ENCODE measurements at places on chromosomes 6 and 20.

DNA sequence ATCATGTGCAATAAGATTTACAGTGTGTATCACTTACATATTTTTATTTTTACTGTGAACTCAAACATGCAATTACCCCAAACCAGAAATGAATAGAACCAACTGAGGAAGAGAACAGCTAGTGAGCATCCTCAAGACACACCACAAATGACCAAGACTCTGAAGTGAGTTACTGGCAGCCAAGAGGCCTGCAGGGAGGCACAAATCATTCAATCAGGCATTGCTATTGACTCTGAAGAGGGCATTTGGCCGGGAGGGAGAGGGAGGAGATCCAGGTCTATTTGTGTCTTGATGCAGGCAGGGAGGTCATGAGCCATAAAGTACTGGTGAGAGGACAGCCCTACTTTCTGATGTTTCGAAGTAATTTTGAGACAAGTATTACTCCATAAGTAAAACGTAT is 257.7 kb downstream of the BCKDHB start:
- no peak for DNase-seq

DNA sequence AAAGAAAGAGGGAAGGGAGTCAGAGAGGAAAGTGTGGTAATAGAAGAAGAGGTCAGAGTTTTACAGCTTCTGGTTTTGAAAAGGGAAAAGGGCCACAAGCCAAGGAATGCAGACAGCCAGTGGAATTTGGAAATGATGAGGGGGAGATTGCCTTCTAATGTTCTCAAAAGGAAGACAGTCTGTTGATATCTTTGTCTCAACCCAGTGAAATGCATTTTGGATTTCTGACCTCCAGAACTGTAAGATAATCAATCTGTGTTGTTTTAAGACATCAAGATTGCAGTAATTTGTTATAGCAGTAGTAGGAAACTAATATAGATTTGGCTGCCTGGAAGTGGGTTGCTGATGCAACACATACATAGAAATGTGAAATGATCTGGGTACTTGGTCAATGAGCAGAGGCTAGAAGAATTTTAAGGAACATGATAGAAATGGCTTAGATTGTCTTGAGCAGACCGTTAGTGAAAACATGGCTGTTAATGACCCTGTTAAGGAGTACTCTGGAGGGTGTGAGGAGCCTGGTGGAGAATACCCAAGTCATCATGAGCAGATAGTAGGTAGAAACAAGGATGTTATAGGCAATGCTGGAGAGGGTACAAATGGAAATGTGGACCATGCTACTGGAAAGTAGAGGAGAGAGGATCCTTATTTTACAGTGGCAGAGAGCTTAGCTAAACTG is 255.8 kb upstream of the RAB32 start:
- no peak for DNase-seq

DNA sequence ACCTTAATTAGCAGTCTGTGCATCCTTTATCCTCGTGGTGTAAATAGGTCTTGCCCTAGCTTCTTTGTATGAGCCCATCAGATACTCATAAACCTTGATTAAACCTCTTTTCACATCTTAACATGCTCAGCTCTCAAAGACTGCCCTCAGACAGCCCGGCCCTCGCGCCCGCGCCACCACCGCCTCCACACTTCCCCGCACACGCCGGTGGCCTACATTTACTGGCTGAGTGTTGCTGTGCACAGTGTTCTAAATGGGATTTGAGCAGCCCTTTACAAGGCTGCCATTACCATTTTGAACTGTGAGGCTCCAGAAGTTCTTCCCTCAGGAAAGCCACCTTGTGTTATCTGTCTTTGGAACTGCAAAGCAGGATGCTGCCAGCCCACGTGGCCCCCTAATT is 63.0 kb upstream of the INSM1 start:
- DNase-seq, result no peak

GRCh38 chr6:35477028-35477427 is 8.8 kb downstream of the RPL10A start:
- DNase-seq, result no peak

DNA sequence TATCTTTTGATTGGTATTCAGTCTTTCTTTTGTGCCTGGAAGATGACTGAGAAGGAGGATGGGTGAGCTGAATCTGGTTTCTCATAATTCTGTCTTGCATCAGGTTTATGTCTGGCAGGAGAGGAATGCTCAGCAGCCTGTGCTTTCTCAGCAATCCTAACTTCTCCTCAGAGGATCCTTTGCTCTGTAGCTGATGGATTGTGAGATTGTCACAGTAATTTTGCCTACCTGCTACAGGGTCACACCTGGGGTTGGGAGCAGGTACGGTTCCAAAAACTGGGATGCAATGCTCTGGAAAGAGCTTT is 2.1 kb upstream of the HS3ST5 start:
- DNase-seq, result no peak
